Glutamatergic neuron (in vitro differentiated cells): ENCODE measurements at places on chromosomes 6 and 20. TPM values are rescaled to one million over a fixed set of nuclear protein-coding genes. Genes with fewer than 3 reads are reported as not detected.

The VIP gene
- not detected for total RNA-seq

The PSORS1C2 gene
- total RNA-seq: 0.49 TPM

The VSTM2L gene
- total RNA-seq: 15.9 TPM

The L3MBTL1 gene
- 19.9 TPM for total RNA-seq

The HCK gene
- 0.78 TPM for total RNA-seq

The BHLHE23 gene
- total RNA-seq: 23.9 TPM

The PLN gene
- total RNA-seq: not detected

The GMPR gene
- total RNA-seq: 5.0 TPM

The ARMC2 gene
- 6.9 TPM for total RNA-seq

GRCh38 chr20:7171911-7172310 is 404.4 kb downstream of the BMP2 start:
- H3K4me1 ChIP-seq: no peaks in the 10 kb centered on the region
- no peak overlapping the region for H3K27ac ChIP-seq
- H3K4me3 ChIP-seq: no peak overlapping the region
- no peaks in the 10 kb centered on the region for H3K27me3 ChIP-seq
- no peak for DNase-seq

- no peaks in the 10 kb centered on the region for H3K27me3 ChIP-seq
- H3K4me1 ChIP-seq: no peaks in the 10 kb centered on the region
- no peak overlapping the region for H3K27ac ChIP-seq
- H3K36me3 ChIP-seq: peaks cover 9% of the 10 kb centered on the region
- H3K4me3 ChIP-seq: no peak overlapping the region
- no peak for DNase-seq
Measured at GRCh38 chr6:54935739-54936138, 89.2 kb downstream of the FAM83B start.

- H3K36me3 ChIP-seq: no peaks in the 10 kb centered on the region
- H3K27ac ChIP-seq: no peak overlapping the region
- no peak for DNase-seq
- peaks cover 4% of the 10 kb centered on the region for H3K4me1 ChIP-seq
- H3K4me3 ChIP-seq: no peak overlapping the region
Measured at GRCh38 chr6:16190214-16190613, 48.2 kb upstream of the GMPR start.

DNA sequence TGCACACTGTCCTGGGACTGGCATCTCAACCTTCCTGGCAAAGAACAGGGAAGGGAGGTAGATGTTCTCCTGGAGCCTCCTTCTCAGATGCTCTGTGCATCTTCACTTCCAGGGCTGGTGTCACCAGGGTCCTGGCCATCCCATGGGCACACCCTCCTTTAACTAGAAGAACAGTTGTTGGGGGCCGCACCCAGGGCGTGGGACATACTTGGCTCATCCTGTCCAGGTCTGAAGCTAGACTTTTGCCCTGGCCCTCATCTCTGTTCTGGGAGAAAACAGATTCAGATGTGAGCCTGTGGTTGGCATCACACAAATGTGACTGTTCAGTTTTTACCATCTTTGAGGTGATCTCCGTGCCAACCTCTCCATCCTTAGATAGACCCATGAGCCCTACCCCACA is 41.6 kb downstream of the FOXC1 start:
- no peaks in the 10 kb centered on the region for H3K4me1 ChIP-seq
- no peak overlapping the region for H3K4me3 ChIP-seq
- H3K27me3 ChIP-seq: no peaks in the 10 kb centered on the region
- H3K27ac ChIP-seq: no peak overlapping the region
- H3K36me3 ChIP-seq: no peaks in the 10 kb centered on the region
- no peak for DNase-seq

- no peak overlapping the region for H3K27ac ChIP-seq
- no peaks in the 10 kb centered on the region for H3K36me3 ChIP-seq
- peaks cover 1% of the 10 kb centered on the region for H3K27me3 ChIP-seq
Measured at GRCh38 chr20:34773726-34774125, 51.7 kb downstream of the NCOA6 start.

DNA sequence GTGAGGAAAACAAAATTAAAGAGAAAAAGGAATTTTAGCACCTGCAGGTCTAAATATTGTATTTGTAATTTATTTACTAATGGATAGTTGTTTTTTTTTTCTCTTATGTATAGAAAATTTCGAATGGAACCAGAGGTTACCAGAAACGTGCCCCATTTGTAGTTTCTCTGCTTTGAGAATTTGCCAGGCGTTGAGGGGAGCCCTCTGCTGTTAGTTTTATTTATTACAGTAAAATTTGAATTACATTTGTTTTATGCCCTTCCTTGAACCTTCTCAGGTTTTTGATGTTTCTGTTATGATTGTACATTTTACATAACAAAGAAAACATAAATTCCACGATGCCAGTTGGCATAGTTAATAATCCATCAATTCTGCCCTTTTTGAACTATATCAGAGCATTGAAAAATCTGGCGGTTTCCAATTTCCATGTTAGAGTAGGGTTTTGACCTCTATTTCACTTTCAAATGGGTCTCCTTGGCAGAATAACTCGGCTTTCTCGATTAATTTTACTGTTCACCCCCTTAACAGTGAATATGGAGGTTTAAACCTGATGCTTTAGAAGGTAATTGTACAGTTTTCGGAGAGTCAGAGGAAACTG is 35.1 kb upstream of the RFPL4B start:
- no peak overlapping the region for H3K27ac ChIP-seq
- H3K4me3 ChIP-seq: no peak overlapping the region
- DNase-seq: no peak

GRCh38 chr6:46918806-46919205 is 2.9 kb downstream of the ADGRF5 start:
- no peaks in the 10 kb centered on the region for H3K36me3 ChIP-seq
- DNase-seq: no peak
- H3K4me1 ChIP-seq: peaks cover 32% of the 10 kb centered on the region

- peaks cover 19% of the 10 kb centered on the region for H3K4me1 ChIP-seq
- DNase-seq: peak; percentile 73
- no peak overlapping the region for H3K27ac ChIP-seq
- H3K36me3 ChIP-seq: no peaks in the 10 kb centered on the region
- no peak overlapping the region for H3K4me3 ChIP-seq
- peaks cover 47% of the 10 kb centered on the region for H3K27me3 ChIP-seq
Measured at GRCh38 chr6:108168501-108169463, 3.0 kb downstream of the NR2E1 start.

DNA sequence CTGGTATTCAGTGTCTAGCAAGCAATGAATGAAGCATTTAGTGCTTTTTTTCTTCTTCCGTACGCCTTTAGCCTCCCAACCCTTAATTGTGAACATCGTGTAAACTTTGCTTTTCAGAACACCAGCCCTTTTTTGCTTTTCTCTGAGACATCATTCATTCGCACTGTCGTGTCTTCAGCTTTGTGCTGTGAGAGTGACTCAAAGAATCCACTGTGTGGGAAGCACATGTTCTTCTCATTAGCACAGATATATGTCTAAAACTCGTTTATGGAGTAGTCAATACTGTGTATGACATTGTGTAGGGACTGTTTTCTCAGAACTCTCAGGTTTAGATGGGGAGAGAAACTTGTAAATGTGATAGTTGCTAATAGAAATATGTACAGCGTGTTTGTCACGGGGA is 279.1 kb downstream of the FARS2 start:
- H3K4me1 ChIP-seq: peaks cover 2% of the 10 kb centered on the region
- no peak overlapping the region for H3K4me3 ChIP-seq
- H3K27me3 ChIP-seq: peaks cover 3% of the 10 kb centered on the region
- H3K27ac ChIP-seq: no peak overlapping the region

DNA sequence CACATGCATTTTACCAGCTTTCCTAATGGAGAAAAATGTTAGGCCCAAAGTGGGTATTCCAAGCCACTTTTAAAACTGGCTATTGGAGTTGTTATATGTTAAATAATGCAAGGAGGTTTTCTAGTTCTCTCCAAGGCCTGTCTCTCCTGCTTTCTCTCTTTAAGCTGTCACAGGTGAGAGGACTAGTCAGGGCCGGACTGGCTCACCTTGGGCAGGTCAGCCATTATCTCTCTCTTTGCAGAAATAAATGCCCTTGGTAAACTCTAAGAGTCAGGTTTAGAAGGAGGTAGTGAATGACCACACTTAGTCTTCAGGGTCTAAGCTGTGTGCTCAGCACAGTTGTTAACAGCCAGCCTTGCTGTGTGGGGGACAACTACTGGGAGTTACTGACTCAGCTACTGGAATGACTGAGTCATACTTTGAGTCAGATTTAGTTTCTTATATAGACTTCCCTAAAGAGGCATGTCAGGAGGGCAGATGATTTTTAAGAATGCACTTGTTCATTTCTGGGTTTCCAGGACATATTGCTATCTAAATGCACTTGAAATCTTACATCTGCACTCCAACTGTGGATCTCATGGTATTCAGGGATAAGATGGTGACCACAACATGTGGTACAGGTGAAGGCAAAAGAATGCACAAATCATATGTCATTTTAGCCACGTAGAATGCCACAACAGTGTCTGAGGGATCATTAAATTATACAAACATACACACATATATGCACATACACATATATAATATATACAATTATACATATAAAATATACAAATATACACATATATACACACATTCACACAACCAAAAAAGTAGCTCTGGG is 719.4 kb downstream of the EPM2A start:
- H3K4me1 ChIP-seq: no peaks in the 10 kb centered on the region
- H3K4me3 ChIP-seq: no peak overlapping the region
- H3K27me3 ChIP-seq: peaks cover 2% of the 10 kb centered on the region
- no peak for DNase-seq

DNA sequence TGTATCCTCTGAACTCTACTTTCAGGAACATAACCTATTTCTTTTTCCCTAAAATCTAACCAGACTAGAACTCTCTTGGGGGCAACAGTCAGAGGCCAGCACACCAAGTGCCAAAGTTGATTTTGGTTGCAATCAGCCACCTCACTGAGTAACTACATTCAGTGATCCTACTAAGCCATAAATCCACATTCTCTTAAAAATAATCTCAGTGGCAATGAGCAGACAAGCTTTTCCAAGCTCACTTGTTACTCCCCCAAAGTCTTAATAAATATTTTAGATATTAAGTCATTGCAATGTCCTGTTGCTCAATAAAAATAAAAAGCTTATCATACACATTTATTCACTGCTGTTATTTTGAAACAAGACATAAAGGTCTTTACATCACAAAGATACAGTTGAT is 9.8 kb downstream of the RGS17 start:
- no peak for DNase-seq
- no peak overlapping the region for H3K4me3 ChIP-seq
- no peak overlapping the region for H3K27ac ChIP-seq
- H3K4me1 ChIP-seq: no peaks in the 10 kb centered on the region

DNA sequence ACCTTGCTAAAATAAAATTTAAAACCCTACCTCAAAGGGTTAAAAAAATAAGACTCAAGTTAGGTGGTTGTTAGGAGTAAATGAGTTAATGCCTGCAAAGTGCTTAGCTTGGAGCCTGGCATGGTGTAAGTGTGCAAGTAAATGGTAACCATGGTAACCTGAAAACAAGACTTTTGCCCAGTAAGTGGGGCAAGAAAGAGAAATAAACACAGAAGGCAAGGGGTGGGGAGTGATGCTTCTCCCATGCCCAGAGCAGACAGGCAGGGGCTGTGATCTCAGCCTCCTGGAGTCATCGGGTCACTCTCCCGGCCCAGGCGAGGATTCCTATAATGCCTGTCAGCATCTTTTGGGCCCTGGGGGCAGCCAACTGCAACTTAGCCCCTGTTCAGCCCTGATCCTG is 59.2 kb upstream of the SLC32A1 start:
- DNase-seq: no peak
- no peak overlapping the region for H3K27ac ChIP-seq
- no peaks in the 10 kb centered on the region for H3K36me3 ChIP-seq
- no peak overlapping the region for H3K4me3 ChIP-seq
- peaks cover 9% of the 10 kb centered on the region for H3K27me3 ChIP-seq
- H3K4me1 ChIP-seq: no peaks in the 10 kb centered on the region

GRCh38 chr6:90537723-90538258 is 49.1 kb downstream of the MAP3K7 start:
- peaks cover 23% of the 10 kb centered on the region for H3K4me1 ChIP-seq
- H3K4me3 ChIP-seq: no peak overlapping the region
- H3K27ac ChIP-seq: peak overlapping the region; percentile 65
- no peak for DNase-seq
- H3K27me3 ChIP-seq: no peaks in the 10 kb centered on the region

- peaks cover 9% of the 10 kb centered on the region for H3K36me3 ChIP-seq
- no peak overlapping the region for H3K27ac ChIP-seq
- no peak overlapping the region for H3K4me3 ChIP-seq
- DNase-seq: no peak
- peaks cover 17% of the 10 kb centered on the region for H3K4me1 ChIP-seq
Measured at GRCh38 chr6:12113190-12113577, 101.1 kb downstream of the HIVEP1 start.

DNA sequence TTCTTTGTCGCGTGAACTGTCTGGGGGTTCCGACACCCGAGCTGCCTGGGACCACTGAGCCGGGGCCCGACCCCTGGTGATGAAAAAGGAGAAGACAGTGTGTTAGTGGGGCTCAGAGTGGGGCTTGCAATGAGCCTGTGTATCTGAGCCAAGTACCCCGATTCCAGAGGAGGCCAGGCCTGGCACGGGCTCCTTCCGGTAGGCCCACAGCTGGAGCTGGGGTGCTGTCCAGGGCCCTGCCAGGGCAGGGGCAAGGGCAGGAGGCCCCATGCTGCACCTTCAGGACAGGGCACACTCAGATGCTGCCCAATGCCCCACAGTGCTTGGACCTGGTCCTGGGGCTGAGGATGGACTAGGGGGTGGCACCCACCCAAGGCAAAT is 89.4 kb downstream of the TAF4 start:
- H3K4me1 ChIP-seq: no peaks in the 10 kb centered on the region
- peaks cover 8% of the 10 kb centered on the region for H3K36me3 ChIP-seq
- DNase-seq: no peak
- H3K27ac ChIP-seq: no peak overlapping the region

- H3K4me1 ChIP-seq: no peaks in the 10 kb centered on the region
- no peak for DNase-seq
- H3K27me3 ChIP-seq: no peaks in the 10 kb centered on the region
- no peak overlapping the region for H3K27ac ChIP-seq
- H3K4me3 ChIP-seq: no peak overlapping the region
Measured at GRCh38 chr20:13061381-13061780, 52.6 kb downstream of the SPTLC3 start.

- no peak overlapping the region for H3K4me3 ChIP-seq
- no peak overlapping the region for H3K27ac ChIP-seq
- no peaks in the 10 kb centered on the region for H3K36me3 ChIP-seq
- H3K27me3 ChIP-seq: peaks cover 2% of the 10 kb centered on the region
- H3K4me1 ChIP-seq: peaks cover 6% of the 10 kb centered on the region
Measured at GRCh38 chr6:44186635-44187025, 28.0 kb downstream of the CAPN11 start.

GRCh38 chr6:4344317-4344899 is 209.0 kb upstream of the ECI2 start:
- no peak overlapping the region for H3K4me3 ChIP-seq
- H3K4me1 ChIP-seq: no peaks in the 10 kb centered on the region
- H3K27ac ChIP-seq: no peak overlapping the region
- no peaks in the 10 kb centered on the region for H3K27me3 ChIP-seq

DNA sequence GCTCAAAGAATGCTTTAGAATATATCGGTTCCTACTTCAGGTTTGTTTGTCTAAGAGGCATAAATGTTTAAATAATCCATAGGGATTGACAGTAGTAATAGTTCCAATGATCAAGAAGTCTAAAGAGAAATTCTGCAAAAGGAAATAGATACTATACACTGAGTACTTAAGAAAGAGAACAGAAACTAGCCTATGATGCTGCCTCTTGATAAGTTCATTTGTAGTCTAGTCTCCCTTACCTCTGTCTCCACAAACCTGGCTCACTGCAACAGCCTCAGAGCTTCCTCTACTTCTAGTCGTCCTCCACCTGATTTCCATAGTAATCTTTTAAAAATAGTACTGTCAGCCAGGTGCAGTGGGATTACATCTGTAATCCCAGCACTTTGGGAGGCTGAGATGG is 511.8 kb downstream of the LMBRD1 start:
- H3K4me1 ChIP-seq: peaks cover 2% of the 10 kb centered on the region
- no peak overlapping the region for H3K27ac ChIP-seq
- no peaks in the 10 kb centered on the region for H3K36me3 ChIP-seq
- DNase-seq: no peak
- H3K27me3 ChIP-seq: peaks cover 2% of the 10 kb centered on the region
